Epithelial cell of proximal tubule (primary cell): ENCODE measurements at places on chromosomes 7 and 10.
A peak's percentile ranks its signal among the peaks of the same experiment; 100 is the strongest.

- no peak for DNase-seq
These were observed 59.6 kb upstream of the C1GALT1 start for GRCh38 chr7:7122701-7123281.

GRCh38 chr7:128810473-128810872 is 18.7 kb downstream of the CCDC136 start:
- no peak for DNase-seq

DNA sequence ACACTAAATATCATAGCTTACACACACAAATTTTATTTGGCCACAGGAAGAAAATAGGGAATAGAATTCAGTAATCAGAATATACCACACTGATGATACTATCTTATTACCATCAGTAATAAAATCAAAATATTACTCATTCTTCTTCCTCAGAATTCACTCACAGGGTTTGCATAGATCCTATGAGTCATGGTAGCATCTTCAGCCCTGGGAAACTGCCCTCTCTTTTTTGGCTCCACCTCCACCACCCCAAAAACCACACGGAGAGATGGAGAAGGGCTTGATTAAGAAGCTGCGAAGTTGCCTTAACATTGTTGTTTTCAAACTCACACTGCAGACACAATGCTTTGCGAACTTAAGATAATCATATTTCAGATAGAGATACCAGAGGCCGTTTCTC is 154.1 kb upstream of the AHR start:
- no peak for DNase-seq

- no peak for DNase-seq
These were observed 132.9 kb downstream of the ANLN start for GRCh38 chr7:36522453-36523007.

- DNase-seq: no peak
These were observed 246 bp upstream of the WDFY4 start for GRCh38 chr10:48684463-48684791.

DNA sequence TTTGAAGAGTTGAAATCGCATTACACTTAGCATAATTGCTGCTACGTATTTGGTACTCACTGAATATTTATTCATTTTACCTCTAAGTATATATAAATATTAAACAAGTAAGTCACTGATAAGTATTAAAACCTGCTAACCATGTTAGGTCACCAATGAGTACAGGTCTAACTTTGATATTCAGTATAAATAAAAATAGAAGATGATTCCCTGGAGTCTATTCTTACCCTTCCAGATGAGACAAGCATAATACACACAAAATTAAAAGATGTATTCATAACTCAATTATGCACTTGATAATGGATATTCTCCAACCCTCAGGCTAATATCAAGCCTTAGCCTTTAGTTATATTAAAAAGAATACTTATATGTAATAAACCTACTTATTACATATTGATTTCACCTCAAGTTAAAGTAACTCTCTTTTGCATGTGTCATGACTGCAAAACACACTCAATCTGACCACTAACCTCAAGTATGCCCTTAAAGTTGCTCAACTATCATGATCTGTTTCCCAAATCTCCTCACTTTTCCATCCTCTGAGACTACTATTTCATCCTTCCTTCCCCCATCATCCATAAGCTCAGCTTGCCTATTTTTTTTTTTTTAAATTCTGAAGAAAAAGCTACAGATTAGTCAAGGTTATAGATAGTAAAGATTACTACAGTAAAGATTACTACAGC is 46.8 kb downstream of the IPMK start:
- DNase-seq: no peak

DNA sequence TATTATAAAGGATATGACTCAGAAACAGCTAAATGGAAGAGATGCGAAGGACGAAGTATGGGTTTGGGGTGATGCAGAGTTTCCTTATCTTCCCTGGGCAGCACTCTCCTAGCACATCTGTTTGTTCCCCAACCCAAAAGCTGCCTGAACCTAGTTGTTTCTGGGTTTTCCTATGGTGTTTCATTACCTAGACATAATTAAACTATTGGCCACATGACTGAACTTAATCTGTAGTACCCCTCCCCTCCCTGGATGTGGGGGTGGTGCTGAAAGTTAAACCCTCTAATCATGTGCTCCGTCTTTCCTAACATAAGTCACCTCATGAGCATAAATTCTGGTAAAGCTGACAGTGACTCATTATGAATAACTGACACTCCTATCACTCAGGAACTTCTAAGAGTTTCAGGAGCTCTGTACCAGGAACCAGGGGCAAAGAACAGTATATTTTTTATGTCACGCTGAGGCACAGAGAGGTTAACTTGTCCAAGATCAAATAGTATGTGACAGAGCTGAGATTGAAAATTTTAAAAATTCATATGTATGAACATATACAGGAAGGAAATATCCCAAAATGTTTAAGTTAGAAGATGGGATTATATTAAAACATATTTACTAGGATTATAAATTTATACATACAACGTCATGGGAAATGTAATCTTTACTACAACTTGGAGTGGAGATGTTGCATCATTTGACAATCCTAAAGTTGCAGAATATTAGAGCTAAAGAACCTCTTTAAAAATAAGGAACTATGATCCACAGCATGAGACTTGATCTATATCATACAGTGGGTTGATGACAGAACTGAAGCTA is 4.8 kb downstream of the STRIP2 start:
- peak; percentile 63 for DNase-seq

DNA sequence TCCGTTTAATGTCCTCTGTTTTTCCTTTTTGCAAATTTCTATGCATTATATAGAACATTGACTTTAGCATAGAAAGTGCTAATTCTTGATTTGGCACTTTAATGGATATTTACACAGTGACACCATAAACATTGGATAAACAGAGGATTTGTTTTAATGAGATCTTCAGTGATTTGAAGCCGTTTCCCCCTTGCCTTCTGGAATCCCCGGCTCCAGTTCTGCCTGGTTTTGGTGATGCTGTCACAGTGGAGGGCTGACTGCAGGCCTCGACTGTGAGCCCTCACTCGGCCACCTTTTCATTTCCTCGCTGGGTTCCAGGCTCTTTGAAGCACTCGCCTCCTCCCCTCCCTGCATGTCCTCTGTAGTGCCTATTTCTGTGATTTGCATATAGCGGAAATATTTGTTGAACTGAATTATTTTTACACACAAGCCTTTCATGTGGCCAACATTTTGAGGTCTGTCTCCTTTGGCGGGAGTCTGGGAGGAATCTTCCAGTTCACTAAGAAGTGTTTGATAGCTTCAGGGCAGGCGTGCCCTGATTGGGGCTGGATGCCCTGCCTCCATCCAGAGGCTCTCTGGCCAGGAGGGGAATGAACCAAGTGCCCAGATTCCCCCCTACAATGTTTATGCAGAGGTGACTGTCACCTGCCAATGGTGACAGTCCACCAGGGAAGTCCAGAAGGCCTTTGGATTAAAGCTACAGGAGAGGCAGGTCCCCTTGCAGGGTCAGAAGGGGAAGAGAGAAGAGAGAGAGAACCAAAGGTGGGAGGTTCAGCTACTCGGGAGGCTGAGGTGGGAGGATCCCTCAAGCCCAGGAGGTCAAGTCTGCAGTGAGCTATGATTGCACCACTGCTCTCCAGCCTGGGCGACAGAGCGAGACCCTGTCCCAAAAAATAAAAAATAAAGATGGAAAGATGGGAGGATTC is 67.5 kb downstream of the CUX1 start:
- no peak for DNase-seq

DNA sequence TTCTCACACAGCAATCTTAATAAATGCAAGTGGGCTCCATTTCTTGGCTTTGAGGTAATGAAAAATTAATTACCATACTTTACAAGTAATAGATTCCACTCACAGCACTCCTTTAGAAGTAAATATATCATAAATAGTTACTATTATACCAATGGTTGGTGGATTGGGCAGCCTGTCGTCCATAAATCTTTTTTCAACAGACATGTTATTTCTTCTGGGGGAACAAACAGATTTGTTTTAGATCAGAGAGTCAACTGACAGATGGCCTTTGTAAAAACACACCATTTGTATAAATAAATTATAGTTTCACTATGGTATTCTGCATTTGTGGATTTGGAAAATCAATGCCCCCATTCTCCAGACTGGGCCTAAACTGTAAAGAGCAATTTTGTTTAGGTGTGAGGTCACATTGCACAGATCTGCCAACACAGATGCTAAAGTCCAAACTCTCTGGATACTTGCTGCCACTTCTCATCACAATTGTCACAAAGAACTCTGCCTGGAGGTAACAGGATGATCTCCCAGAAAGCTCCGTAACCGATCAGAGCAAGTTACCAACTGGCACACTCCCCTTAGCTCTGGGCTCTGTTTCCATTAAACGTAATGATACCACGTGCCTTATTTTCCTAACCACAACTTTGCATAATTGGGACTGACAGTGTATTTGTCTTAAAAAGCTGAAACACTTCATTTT is 4.5 kb upstream of the MACROH2A2 start:
- DNase-seq: no peak

GRCh38 chr7:103711413-103711812 is 265.4 kb upstream of the SLC26A5 start:
- no peak for DNase-seq

DNA sequence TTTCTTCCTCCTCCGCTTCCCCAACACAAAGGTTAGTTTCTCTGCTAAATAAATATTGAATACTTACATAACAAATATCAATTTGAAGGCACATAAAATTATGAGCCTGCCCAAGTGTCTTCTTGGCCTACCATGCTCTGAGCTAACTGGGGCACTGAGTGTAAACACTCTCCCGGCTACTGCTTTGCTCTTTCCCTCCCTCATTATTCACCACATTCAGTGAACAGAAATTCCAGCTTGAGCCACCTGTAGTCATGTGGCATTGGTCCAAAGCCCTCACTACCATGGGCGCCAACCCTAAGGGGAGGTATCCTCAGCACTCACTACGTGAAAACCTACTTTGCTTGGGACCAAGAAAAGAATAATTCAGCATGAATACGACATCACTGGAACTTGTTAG is 409.0 kb downstream of the KCNMA1 start:
- no peak for DNase-seq

DNA sequence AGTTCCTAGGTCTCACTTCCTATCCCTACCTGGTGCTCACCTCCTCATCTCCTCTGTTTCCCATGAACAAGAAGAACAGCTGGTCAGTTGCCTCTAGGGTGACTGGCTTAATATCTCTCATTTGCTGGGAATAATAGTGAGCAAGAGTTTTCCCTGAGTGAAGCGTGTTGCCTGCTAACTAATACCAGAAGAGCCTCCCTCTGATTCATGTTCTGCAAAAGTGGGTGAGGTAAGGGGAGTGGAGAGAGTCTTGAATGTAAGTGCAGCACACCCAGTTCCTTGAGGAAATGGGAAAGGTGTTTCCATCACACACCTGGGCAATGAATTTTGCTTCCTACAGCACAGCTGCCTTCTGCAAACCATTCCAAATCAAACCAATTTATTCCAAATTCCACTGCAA is 29.6 kb downstream of the FZD1 start:
- no peak for DNase-seq

DNA sequence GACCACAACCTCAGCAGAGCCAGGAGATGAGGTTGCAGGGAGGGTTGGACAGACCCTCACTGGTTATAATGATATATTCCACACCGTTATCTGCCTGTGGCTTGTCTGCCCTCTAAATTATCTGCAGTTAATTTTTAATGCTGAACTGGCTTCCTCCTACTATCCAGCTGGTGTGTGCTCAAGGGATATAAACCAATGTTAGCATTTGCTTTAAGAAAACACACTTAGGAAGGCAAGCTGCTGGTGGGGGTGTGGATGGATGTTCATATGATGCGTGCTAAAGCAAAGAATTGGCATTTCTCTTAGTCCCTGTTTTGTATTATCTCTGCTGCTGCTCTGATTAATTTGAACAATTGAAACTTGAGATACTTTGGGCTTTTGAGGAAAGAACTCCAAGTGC is 132.2 kb upstream of the NPVF start:
- no peak for DNase-seq

GRCh38 chr7:102190776-102191350 is 95.8 kb upstream of the SH2B2 start:
- DNase-seq: no peak

DNA sequence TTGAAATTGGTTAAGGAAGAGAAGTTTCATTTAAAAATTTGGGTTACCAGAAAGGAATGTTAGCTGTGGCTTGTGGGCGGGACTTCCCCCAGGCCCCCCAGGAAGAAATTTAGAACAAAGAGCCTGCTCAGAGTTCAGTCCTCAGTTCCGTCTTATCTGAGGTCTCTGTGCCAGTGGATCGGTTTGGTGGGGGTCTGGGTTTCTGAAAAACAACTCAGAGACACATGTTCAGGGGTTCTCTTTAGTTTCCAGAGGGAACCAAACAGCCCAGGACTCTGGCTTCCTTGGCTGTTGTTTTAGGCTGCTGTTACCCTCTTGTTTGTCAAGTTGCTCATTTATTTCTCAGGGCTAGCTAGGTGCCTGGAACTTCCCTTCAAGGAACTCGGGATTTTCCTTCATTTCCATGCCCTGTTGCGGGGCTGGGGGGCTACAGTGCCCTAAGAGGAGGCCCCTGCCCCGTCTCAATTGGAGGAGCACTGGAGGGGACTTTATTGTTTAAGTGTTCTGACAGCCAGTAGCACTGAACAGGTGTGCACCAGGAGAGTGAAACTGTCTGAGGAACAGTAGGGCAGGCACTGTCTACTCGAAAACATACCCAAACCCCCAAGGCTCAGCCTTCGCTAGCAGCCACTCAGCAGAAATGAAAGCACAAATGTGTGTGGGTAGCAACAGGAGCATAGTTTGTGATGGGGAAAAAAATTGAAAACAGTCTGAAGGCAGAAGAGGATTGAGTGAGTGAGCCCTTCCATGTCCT is 59.9 kb downstream of the ALOX5 start:
- DNase-seq: no peak

DNA sequence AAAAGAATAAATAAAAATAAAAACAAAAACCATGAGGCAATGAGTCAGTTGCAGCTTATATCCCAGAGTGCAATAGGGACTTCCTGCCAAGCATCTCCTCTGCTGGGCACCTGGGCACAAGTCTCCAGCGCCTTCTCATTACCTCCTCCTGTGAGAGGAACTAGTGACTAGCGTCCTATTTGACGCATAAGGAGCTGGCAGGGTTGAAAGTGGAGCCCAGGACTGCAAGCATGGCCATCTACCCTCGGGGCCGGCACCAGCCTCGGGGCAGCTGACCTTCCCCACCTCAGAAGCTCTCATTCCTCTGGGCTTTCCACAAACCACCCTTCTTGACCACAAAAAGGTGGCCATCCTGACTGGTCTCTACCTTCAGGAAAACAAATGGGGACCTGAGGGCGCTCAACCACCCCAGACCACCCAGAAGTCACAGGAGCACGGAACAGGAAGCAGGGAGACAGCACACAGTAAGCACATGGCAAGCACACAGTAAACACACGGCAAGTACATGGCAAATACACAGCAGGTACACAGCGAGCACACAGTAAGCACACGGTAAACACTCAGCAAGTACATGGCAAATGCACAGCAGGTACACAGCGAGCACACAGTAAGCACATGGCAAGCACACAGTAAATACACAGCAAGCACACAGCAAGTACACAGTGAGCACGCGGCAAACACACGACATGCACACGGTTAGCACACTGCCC is 19.1 kb downstream of the CTBP2 start:
- no peak for DNase-seq

GRCh38 chr7:127751062-127751461 is 99.1 kb downstream of the SND1 start:
- peak; percentile 52 for DNase-seq

- peak; percentile 66 for DNase-seq
These were observed 3.3 kb downstream of the MAPK8 start for GRCh38 chr10:48309711-48310226.
